ENCODE measurements at places on chromosomes 6 and 20.

DNA sequence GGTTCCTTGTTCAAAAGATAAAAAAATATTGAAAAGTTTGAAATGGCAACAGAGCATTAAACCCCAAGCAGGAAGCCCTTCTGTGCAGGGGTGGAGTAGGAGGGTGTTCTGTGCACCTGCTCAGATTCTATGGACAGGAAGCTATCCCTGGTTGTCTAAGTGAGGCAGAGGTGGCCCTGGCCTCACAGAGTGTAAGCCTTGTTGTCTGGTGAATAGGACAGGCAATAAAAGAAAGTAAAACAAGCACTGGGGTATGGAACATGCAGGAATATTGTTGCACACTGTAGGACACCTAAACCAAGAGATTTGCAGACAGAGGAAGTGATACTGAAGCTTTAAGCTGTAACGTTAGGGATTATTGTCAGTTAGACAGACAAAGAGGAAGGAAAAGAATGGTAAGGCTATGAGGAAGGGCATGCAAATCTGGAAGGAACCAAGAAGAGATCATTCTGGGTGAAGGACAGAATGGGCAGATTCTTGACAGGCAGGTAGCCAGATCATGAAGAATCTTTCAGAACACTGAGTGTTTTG lies 66.8 kb downstream of the TBC1D7 start:
- DNase-seq: no peak

DNA sequence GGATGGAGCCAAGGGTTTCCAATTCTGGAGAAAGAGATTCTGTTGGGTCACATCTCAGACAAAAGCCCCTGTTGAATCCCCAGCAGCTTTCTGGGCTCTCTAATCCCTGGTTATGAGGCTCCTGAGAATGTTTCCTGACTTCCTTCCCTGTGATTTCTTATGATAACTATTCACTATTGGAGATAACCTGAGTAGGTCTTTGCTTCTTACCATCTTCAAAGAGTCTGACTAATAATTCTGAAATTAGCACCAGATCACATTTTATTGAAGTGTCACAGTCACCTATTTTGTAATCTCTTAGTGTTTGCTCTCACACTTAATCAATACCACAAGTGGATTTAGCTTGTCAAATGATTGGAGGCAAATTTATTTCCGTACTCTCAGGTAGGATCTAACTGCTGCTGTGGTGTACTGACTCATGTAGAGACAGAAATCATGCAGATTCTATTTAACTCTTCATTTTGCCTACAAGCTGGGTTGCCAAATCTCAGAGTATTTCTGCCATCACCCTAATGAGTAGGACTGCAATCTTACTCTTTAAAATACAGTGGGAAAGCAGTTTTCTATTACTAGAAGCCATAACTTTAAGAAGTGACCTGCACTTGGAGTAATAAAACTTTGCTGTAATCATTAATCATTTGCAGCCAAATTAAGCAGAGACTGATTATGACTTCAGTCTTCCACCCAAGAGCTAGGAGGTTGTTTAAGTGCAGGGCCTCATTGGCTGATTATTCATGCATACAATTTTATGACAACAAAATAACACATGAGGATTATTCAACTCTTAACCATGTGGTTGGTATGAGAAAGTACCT lies 422.1 kb downstream of the EPM2A start:
- DNase-seq: no peak

GRCh38 chr6:41563060-41563776 lies 17.0 kb downstream of the FOXP4 start:
- no peak for DNase-seq

DNA sequence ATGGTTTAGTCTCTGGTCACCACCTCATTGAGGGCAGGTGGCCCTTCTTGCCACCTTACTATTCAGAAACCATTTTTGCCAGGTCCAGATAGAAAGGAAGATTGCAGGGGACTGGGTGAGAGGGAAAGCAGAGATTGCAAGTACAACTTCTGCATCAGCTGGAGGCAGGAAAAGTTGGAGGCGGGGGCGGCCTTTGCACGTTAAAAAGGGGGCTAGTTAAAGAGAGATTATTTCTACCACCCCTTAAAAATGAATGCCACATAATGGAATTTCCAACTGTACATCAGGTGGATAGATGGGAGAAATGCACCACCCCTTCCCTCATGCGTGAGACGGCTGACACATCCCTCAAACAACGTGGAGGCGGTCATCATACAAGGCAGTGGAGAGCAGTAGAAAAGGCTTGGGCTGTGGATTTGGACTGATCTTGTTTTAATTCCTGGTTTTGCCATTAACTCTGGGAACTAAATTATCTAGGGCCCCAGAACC lies 95.4 kb upstream of the CNKSR3 start:
- no peak for DNase-seq

- no peak for DNase-seq
Observed at GRCh38 chr6:134289204-134289575, 28.7 kb downstream of the SGK1 start.

GRCh38 chr6:93123585-93123984 lies 295.8 kb downstream of the EPHA7 start:
- DNase-seq: no peak

- no peak for DNase-seq
Observed at GRCh38 chr6:137357948-137358266, 136.3 kb downstream of the OLIG3 start.

DNA sequence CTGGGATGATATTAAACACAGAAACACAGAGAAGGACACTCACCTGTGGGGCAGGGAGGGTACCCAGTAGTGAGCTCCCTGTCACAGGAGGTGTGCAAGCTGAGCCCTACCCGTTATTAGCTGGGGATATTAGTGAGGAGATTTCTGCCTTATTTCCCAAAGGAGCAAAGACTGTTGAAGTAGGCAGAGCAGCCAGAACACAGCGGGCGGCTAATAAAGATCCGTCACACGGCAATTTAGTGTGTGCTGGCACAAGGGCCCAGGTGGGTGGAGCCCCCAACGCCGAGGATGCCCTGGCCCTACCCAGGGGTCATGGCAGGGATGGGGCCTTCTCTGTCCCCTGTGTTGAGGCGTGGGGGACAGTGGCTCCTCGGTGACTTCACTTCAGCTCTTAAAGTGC lies 8.3 kb downstream of the VSTM2L start:
- no peak for DNase-seq

- DNase-seq: no peak
Observed at GRCh38 chr6:146912730-146913685, 291.2 kb upstream of the STXBP5 start.

DNA sequence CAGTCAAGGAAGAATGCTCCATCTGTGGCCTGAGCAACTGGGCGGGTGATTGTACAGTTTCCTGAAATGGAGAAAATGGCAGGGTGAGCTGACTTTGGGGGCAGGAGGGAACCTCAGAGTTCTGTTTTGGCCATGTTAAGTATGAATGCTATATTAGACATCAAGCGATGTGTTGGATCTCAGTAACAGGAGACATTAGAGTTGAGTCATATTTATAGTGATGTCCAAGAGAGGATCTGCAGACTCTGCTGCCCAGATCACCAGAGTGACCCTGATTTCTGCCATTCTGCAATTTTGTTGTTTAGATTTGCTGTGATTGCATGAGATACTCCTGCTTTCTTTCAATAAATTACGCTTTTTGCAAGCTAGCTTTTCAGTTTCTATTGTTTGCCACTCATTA lies 131.4 kb upstream of the ENPP5 start:
- no peak for DNase-seq

DNA sequence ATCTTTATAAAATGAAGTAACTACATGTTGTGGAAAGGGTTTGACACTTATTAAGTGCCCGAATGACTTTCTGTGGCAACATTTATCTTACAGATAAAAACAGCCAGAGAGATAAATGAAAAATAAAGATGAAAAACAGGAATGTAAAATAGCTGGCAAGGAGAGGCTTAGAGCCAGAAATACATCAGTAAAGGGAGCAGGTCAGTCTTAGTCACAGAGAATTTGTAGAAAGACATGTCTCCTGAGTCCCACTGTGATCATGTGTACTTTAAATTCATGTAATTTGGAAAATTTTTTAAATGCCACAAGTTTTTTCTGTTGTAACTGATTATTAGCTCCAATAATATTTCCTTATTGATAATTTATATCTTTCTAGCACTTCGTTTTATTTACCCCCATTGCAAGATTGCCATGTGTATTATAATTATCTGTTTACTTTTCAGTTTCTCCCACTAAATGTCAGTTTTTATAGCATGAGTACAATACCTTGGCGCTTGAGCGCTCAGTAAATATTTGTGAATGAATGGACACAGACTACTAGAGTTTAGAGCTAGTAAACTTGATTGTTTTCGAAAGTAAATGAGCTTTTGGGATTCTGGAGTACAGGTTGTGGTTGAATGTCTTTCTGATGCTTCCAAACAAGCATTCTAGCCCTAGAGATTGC lies 15.2 kb downstream of the TAB2 start:
- DNase-seq: no peak

- no peak for DNase-seq
Observed at GRCh38 chr6:149196091-149196490, 121.4 kb upstream of the TAB2 start.

GRCh38 chr20:19849341-19850197 lies 91.5 kb downstream of the RIN2 start:
- no peak for DNase-seq

- DNase-seq: no peak
Observed at GRCh38 chr20:33180169-33180568, 12.2 kb downstream of the BPIFA2 start.

DNA sequence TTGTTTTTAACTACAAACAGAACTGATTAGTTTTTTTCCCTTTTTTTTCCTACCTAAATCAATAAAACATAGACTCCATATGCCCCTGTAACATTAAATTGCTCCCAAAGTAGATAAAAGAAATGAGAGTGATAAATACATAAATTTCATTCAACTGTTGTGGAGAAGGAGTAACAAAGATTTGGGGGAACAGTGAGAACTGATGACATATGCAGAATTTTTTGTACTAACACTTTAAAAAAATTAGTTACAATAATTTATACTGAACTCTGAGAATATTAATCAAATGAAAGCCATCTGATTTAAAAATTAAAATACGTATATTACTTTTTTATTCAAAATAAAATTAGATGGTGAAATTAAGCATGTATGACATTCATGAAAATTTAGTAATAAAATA lies 195.7 kb downstream of the COL19A1 start:
- DNase-seq: no peak

DNA sequence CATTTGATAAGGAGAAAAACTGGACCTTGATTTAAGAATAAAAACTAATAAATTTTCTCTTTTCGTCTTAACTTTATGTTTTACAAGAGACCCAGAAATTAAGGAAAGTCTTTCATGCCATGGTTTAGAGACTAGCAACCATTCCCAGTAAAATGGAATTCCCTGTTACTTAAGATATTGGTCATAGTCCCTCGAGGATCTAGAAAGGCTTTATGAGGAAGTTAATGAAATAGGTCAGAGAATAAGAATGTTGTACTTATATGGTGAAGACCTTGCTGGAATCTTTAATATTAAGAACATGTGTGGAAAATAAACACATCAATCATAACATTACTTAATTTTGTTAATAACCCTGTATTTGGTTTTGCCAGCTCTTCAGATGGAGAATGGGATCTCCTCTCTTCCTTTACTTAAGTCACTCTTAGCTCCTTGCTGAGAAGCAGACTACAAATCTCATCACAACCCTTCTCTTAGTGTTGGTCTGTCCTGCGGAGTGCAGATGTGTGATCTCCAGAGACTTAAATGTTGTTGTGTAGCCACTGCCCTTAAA lies 382.9 kb downstream of the QKI start:
- DNase-seq: no peak

DNA sequence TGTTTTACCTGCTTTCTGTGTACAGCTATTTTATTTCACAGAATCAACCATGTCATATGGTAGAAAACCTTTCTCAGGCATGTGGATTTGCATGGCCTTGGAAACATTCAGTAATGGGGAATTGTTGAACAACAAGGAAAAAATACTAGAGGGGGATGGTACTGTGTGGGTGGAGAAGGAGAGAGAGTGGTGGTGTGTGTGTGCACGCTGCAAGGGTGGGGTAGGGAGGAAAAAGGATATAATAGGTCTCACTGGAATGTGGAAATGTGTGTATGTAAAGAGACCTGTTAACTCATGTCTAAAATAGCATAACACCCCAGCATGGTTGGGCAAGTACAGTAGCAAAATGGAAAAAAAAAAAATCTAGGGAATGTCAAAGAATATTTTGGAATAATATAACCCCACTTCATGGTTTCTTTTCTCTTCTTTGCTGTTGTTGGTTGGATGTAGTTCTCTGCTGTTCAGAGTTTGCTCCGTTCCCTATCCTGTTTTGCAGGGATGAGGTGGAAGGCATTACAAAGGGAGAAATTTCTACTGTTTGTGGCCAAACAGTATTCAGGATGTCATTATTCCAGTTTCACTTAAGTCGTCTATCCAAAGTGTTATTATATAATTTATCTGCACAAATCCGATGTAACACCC lies 93.9 kb upstream of the CITED2 start:
- no peak for DNase-seq

- DNase-seq: no peak
Observed at GRCh38 chr20:10982692-10983091, 308.9 kb upstream of the JAG1 start.

- no peak for DNase-seq
Observed at GRCh38 chr6:170192905-170193304, 98.0 kb downstream of the DLL1 start.

DNA sequence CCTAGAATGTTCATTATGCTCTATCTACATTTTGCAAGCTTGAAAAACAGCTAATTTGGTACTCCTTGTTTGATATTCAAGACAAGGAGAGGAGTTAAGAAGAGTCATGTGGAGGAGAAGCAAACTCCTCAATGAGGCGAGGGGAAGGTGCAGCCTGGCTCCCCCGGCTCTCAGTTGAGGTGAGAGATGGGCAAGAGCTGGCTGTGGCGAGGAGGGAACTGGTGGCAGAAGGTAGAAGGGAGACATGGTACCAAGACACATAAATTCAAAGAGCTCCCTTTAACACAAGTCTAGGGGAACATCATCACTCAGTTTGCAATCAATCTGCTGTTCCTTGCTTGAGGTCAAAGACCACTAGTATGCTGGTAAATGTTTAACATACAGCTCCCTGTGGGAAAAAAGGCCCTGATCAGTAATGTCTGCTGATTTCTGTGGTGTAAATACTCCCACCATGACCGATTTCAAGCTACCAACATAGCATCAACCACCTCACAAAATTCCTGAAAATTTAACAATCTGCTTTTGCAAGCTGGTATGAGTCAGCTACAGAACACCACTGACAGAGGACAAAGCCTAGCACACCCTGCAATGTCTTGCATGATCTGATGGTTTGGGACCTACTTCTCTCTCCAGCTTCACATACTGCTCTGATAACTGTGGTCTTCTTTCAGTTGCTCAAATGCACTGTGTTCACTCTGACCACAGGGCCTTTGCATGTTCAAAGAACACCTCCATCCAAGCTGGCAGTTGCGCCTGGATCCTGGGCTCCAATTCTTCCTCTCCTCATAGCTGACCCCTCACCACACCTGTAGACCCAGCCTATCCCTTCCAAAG lies 516.3 kb upstream of the CHD6 start:
- DNase-seq: no peak

- peak; percentile 10 for DNase-seq
Observed at GRCh38 chr6:35181933-35182612, 31.7 kb upstream of the SCUBE3 start.

Data from pulmonary artery endothelial cell (primary cell).